ENCODE measurements at places on chromosomes 6 and 20.

DNA sequence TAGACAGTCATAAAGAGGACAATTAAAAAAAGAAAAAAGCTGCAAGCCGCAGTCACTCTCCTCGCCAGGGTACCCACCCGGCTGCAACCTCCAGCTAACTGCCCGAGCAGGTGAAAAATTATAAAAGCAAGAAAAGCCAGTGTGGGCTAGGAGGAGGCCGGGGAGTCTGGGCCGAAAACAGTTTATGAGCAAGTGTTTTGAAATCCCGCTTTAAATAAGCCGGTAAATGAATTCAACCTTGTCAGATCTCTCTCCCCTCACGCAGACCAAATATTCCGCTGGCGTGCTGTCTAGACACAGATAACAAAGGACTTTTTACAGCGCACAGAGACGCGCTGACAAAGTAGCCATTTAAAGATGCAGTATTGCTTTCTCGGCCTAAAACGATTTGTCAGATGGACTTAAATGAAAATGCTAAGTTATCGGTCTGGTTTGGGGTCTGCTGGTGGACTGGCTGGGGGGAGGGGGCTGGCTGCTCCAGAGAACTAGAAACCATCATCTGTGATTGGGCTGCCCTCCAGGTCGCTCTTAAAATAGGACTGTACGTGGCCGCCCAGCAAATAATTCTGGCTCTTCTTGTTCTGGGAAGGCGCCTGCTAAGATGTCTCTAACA is 24.6 kb downstream of the PMEPA1 start:
- H3K27ac ChIP-seq: no peak overlapping the region
- H3K4me3 ChIP-seq: no peak overlapping the region
- no peak for DNase-seq
- no peaks in the 10 kb centered on the region for H3K36me3 ChIP-seq

- no peaks in the 10 kb centered on the region for H3K36me3 ChIP-seq
- H3K27ac ChIP-seq: no peak overlapping the region
- H3K4me3 ChIP-seq: no peak overlapping the region
- no peaks in the 10 kb centered on the region for H3K27me3 ChIP-seq
- no peak for DNase-seq
Observed at GRCh38 chr6:20827798-20828197, 293.5 kb downstream of the CDKAL1 start.

DNA sequence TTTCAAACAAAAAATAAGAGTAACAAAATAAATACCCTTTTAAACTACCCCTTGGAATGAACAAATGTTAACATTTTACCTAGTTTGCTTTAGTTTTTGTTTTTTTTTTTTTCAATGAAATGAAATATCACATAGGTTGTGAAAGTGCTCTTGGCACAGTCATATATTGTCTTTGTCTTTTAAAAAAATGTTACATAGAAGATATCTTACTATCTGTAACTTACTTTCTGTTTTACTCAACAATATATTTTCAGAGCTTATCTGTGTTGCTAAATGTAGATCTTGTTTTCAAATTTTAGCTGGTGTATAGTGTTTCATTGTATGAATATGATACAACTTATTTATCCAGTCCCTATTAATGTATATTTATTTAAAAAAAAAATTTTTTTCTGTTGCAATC is 8.6 kb downstream of the CEP57L1 start:
- DNase-seq: no peak
- H3K4me1 ChIP-seq: no peaks in the 10 kb centered on the region
- H3K27me3 ChIP-seq: no peaks in the 10 kb centered on the region

- no peaks in the 10 kb centered on the region for H3K36me3 ChIP-seq
- no peaks in the 10 kb centered on the region for H3K4me1 ChIP-seq
- no peak for DNase-seq
- no peaks in the 10 kb centered on the region for H3K27me3 ChIP-seq
- no peak overlapping the region for H3K4me3 ChIP-seq
- no peak overlapping the region for H3K27ac ChIP-seq
Observed at GRCh38 chr6:39060467-39061160, 12.0 kb downstream of the GLP1R start.

DNA sequence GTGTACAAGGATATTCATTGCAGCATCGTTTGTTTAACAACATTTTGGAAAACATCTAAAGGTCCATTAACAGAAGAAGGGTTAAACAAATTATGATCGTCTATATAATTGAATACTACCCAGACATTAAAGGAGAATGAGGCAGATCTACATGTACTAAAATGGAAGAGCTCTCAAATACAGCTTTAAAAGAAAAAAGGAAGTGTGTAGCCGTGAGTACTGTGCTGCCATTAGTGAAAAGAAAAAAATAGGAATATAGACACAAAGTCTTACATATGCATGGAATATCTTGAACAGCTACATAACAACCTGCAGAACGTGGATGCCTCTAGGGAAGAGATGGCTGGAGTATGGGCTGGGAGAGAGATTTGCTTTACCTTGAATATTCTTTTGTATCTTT is 37.9 kb downstream of the PRDM1 start:
- DNase-seq: no peak
- no peak overlapping the region for H3K27ac ChIP-seq
- no peak overlapping the region for H3K4me3 ChIP-seq
- no peaks in the 10 kb centered on the region for H3K27me3 ChIP-seq
- H3K36me3 ChIP-seq: no peaks in the 10 kb centered on the region

DNA sequence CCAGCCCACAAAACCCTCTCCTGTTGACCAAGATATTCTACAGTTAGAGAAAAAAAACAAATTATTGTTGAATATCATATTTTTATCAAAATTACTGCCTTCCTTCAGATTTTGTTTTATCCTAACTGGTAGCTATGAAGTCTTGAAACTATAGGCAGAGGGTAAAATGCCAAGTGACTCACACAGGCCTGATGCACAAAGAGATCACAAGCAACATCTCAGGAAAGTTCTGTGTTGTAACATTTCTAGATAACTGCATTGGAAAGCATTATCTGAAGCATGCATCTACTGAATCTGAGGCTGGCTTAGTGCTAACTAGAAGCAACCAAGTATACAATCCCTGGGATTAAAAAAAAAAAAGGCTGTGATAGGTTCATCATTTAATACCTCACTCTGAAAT is 134.2 kb downstream of the PKHD1 start:
- H3K4me1 ChIP-seq: no peaks in the 10 kb centered on the region
- no peak overlapping the region for H3K27ac ChIP-seq
- H3K36me3 ChIP-seq: no peaks in the 10 kb centered on the region
- DNase-seq: no peak
- no peaks in the 10 kb centered on the region for H3K27me3 ChIP-seq

DNA sequence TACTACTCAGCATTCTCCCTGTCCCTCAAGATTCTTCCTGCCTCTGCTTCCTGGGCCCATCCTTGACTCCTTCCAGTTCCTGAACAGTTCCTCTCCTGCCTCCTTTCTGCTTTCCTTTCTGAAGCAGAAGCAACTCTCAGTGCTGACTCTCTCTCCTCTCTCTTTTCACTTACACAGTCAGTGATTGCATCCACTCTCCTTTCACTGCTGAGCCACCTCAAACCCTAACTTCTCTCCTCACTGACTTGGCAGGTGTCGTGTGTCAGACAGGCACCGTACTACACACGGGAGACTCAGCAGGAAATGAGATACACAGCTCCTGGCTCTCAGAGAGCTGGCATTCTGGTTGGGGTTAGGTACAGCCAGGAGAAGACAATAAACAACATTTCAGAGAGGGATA is 5.6 kb downstream of the ABHD16A start:
- H3K27me3 ChIP-seq: no peaks in the 10 kb centered on the region
- H3K36me3 ChIP-seq: peaks cover 66% of the 10 kb centered on the region
- no peak for DNase-seq
- peaks cover 14% of the 10 kb centered on the region for H3K4me1 ChIP-seq

GRCh38 chr6:50467931-50468330 is 245.4 kb upstream of the TFAP2D start:
- H3K4me3 ChIP-seq: no peak overlapping the region
- no peak overlapping the region for H3K27ac ChIP-seq
- H3K36me3 ChIP-seq: no peaks in the 10 kb centered on the region
- H3K4me1 ChIP-seq: no peaks in the 10 kb centered on the region

DNA sequence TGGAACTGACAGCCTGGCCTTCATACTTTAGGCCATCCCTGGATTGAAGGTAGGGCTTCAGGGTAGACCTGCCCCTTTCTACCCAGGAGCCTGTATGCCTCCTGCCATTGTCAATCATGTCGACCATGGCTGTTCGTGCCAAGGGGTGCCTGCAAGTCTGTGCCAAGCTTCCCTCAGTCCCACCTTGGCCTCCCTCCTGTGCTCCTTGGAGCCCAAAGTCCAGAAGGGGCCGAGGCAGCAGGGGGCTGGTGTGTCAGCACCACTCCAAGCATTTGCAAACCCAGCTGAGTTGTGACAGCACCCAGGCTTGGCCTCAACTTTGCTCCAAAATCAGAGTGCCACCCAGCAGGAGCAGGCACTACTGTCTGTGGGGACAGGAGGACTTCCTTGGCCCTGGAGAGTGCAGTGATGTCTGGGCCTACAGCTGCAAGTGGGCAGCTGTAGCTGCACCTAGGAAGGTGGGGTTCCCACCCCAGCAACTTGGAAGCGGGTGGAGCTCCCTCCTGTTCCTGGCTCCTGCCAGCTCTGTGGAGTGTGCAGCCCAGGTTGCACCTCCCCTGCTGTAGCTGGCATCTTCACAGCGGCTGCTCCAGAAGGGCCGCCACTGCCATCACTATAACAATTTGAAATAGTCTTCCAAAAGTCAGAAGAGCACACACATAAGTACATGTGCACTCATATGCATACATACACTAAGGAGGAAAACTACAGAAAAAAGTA is 1719.3 kb downstream of the HACE1 start:
- DNase-seq: no peak
- no peak overlapping the region for H3K4me3 ChIP-seq
- no peaks in the 10 kb centered on the region for H3K36me3 ChIP-seq

DNA sequence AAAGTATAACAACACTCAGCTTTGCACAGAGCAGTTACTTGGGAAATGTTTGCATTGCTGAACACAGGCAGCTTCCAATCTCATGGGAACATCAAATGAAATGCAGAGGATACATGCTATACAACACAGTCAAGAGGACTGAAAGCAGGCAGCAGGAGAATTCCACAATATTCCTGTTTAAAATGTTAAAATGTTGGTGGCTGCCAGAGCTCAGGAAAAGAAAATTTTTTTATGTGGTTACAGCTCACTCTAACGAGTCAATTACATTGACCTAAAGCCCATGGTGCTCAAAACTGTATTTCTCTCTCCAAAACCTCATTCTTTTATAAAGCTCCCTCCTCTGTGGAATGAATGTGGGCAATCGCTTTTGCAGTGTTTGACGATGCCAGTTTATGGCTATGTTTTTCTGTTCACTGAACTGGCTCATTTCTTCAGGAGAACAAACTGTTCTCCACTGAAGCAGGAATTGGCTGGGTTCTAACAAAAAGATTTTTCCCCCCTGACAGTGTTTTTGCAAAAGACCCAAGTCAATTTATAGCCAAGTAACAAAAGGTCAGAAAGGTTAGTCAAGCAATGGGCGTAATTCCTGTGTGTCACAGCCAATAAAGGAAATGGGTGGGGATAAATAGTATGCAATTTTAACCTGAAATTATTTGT is 69.0 kb downstream of the ZHX3 start:
- peaks cover 64% of the 10 kb centered on the region for H3K4me1 ChIP-seq
- H3K4me3 ChIP-seq: no peak overlapping the region

DNA sequence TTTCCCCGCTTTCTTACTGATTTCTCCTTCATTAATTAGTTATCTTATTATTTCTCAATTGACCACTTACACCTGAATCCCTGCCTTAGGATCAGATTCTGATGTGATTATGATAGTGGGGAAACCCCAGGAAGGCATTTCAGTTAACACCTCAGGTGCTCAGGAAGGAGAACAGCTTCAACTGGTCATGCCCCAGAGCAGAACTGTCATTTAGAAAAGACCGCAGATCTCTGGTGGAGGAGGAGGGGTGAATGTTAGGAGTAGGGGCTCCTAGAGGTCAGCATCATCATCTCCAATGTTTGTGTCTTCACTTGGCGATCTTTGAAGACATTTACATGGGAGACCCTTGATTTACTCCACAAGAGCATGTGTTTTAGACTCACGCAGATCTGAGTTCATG is 44.5 kb downstream of the PROKR2 start:
- DNase-seq: no peak
- H3K27ac ChIP-seq: no peak overlapping the region
- no peaks in the 10 kb centered on the region for H3K4me1 ChIP-seq
- H3K27me3 ChIP-seq: no peaks in the 10 kb centered on the region
- no peak overlapping the region for H3K4me3 ChIP-seq

DNA sequence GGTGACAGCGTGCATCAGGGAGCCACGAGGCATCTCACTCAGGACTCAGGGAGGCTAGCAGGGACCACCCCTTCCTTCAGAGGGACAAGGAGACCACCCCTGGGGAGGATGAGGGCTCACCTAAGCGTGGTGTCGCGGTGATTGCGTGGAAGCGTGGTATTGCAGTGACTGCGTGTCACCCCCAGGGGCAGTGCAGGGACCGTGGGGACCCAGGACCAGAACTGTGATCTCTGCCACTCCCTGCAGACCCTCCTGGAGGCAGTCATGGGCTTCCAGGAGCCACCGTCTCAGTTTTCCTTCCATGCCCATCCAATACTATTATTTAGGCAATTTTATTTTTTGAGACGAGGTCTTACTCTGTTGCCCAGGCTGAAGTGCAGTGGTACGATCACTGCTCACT is 147.1 kb downstream of the TAF4 start:
- DNase-seq: no peak
- H3K27ac ChIP-seq: no peak overlapping the region
- H3K4me3 ChIP-seq: no peak overlapping the region
- H3K36me3 ChIP-seq: no peaks in the 10 kb centered on the region
- H3K27me3 ChIP-seq: no peaks in the 10 kb centered on the region
- no peaks in the 10 kb centered on the region for H3K4me1 ChIP-seq

DNA sequence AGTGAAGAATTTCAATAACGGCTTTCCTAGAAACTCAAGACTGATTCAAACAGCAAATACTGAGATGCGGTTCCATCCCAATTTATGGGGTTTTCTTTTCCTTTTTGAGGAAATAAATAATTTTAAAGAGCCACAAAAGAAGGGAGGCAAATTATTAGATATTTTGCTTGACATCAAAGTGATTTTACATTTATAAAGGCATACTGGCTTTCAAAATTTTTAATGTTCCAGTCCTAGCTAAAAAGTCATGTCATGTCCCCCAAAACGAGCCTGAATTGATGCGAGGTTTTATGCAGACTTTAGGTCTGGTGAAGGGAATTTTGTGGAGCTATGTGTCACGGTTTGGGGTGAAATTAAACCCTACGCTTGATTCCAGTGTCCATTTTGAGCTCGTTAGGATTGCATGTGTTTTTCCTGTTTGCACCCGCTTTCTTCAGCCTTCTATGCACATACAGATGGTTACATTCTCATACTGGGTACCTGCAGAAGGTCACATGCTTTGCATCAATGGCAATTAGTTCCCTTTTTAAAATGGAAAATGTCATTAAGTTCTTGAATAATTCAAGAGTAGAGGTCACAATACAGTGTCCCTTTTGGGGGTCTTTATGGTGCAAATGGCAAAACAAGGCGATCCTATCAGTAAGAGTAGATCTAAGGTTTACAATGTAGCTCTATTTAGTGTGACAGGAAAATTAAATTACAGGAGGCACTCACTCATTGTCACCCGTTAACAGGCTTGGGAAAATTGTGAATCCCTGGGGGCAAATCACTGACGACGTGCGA is 17.3 kb downstream of the FOXA2 start:
- no peaks in the 10 kb centered on the region for H3K27me3 ChIP-seq
- H3K27ac ChIP-seq: no peak overlapping the region
- no peaks in the 10 kb centered on the region for H3K36me3 ChIP-seq
